ENCODE measurements at places on chromosomes 2 and 18.

DNA sequence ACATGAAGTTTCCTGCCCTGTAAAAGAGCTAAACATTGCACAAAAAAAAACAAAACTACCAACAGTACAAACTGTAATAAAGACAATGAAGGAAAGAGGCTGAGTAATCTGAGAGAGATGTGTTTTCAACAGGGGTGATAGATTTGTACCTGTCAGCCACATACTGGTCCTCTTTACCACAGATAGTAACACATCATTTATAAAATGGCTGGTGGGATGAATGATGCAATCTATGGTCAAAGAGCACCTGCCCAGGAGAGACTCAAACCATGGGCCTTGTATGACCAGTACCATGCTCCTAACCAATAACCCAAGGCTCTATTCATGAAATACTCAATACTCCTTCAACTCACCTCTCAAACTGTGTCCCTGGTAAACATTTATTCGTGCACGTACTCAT lies 4.5 kb downstream of the SUCLG1 start:
- peaks cover 3% of the 10 kb centered on the region for H3K36me3 ChIP-seq
- H3K27me3 ChIP-seq: no peaks in the 10 kb centered on the region
- no peak overlapping the region for H3K27ac ChIP-seq
- peaks cover 7% of the 10 kb centered on the region for H3K4me1 ChIP-seq

- H3K27ac ChIP-seq: no peak overlapping the region
- no peak for DNase-seq
- H3K4me1 ChIP-seq: no peaks in the 10 kb centered on the region
- no peaks in the 10 kb centered on the region for H3K27me3 ChIP-seq
These were observed 200.2 kb downstream of the ANKRD30B start for GRCh38 chr18:14948163-14948540.

DNA sequence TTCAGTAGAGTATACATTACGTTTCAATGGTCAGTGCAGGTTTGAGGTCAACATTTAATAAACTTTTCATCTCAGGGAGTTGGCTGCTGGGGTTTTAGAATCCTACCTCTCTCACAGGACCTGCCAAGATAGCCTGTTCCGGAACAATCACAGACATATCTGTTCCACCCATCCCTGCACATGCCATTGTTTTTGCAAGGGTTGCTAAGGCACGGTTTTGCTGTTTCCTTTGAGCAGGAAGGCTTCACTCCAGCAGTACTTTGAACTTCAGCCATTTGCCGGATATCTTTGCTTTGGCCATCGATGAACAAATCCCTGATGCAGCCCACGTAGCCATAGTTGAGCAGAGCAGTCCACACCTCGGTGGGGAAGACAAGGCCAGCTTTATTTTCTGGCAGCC lies 493.8 kb downstream of the NRXN1 start:
- H3K27ac ChIP-seq: no peak overlapping the region
- DNase-seq: no peak
- no peaks in the 10 kb centered on the region for H3K36me3 ChIP-seq

- H3K4me3 ChIP-seq: no peak overlapping the region
- H3K27ac ChIP-seq: no peak overlapping the region
- no peak for DNase-seq
- H3K36me3 ChIP-seq: peaks cover 10% of the 10 kb centered on the region
- no peaks in the 10 kb centered on the region for H3K27me3 ChIP-seq
These were observed 61.1 kb upstream of the NFATC1 start for GRCh38 chr18:79334496-79335233.

DNA sequence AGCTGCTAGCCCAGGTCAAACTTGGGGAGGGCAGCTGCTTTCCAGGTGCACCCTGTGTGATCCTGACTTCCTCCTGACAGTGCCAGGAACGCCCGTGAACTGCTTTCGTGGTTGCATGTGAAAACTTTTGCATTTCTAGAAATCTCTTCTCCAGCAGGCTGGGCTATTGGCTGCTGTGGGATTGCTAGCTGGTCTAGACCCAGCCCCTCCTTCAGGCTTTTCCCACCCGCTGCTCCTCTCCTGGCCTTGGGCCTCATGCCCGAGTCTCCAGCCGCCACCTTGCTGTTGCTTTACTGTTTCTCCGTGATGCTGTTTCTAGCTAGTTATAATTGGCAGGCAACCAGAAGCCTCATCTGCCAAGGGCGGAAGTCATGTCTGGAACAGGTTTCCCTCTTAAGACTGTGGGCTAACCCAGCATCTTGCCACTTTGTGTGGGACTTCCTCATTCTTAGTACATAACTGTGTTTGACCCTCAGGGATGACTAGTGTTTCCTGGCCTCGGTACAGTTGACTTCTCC lies 27.0 kb upstream of the MGAT4A start:
- no peaks in the 10 kb centered on the region for H3K36me3 ChIP-seq
- H3K4me1 ChIP-seq: no peaks in the 10 kb centered on the region
- H3K27ac ChIP-seq: peak overlapping the region; percentile 39
- H3K27me3 ChIP-seq: no peaks in the 10 kb centered on the region
- no peak overlapping the region for H3K4me3 ChIP-seq

GRCh38 chr18:2108591-2108990 lies 462.7 kb downstream of the METTL4 start:
- no peaks in the 10 kb centered on the region for H3K36me3 ChIP-seq
- H3K27ac ChIP-seq: no peak overlapping the region
- H3K4me1 ChIP-seq: no peaks in the 10 kb centered on the region
- H3K4me3 ChIP-seq: no peak overlapping the region
- no peaks in the 10 kb centered on the region for H3K27me3 ChIP-seq

DNA sequence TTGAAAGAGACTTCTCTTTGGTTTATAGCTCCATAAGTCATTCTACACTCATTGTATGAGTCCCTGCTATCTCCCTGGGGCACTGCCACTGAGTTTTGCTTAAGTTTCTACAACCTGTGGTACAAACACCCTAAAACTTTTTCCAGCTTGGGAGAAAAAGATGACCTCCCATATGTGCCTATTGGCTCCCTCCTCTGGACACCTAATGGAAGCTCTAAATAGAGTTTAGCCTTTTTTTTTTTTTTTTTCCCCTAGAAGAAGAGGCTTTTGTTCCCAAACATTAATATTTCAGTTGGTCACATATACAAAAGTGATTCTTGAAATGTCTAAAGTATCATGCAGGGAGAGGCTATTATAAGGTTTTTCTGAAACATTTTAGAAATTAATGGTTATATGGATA lies 547.2 kb upstream of the TMEFF2 start:
- H3K4me1 ChIP-seq: no peaks in the 10 kb centered on the region
- no peak overlapping the region for H3K4me3 ChIP-seq
- DNase-seq: no peak
- H3K27ac ChIP-seq: no peak overlapping the region

GRCh38 chr18:54033052-54033451 lies 191.4 kb downstream of the MBD2 start:
- H3K36me3 ChIP-seq: no peaks in the 10 kb centered on the region
- no peak for DNase-seq
- no peaks in the 10 kb centered on the region for H3K27me3 ChIP-seq
- no peaks in the 10 kb centered on the region for H3K4me1 ChIP-seq
- H3K4me3 ChIP-seq: no peak overlapping the region
- H3K27ac ChIP-seq: no peak overlapping the region

DNA sequence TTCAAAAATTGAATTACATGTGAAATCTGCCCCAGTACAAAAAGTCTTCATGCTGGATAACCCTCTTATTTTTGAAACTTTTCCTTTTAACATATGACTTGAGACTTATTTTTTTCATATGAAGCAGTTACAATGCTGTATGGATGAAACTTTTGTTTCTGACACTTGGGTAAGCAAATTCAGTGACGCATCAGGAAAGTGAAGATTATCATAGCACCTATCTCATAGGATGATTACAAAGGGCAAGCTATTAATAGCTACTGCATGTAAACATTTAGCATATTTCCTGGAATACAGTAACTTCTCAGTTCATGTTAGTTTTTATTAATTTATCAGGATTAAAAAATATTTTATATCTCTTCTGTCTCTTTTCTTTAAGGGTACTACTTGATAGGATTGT lies 1109.2 kb downstream of the LRP1B start:
- H3K4me3 ChIP-seq: no peak overlapping the region
- H3K27me3 ChIP-seq: no peaks in the 10 kb centered on the region
- H3K4me1 ChIP-seq: no peaks in the 10 kb centered on the region
- H3K27ac ChIP-seq: no peak overlapping the region
- H3K36me3 ChIP-seq: no peaks in the 10 kb centered on the region
- DNase-seq: no peak

DNA sequence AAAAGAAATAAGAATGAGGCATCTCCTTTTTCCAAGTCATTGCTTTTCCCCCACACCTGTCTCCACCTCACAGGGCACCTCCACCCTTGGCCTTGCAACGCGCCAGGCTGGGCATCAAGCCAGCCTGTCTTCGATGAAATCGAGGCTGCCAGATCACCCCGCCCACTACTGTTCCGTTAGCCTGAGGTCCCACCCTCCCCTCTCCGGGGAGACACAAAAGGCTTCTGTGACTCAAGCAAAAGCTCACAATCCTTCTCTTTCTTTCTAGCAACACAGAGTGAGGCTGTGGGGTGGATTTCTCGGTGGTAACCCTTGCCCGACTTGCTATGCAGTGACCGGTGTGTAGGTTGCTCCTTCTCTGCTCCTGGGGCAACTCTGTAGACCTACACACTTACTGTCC lies 9.9 kb downstream of the TNP1 start:
- H3K4me3 ChIP-seq: no peak overlapping the region
- H3K27ac ChIP-seq: no peak overlapping the region
- no peaks in the 10 kb centered on the region for H3K4me1 ChIP-seq
- H3K27me3 ChIP-seq: no peaks in the 10 kb centered on the region
- H3K36me3 ChIP-seq: no peaks in the 10 kb centered on the region

GRCh38 chr2:224146356-224147160 lies 107.5 kb upstream of the SERPINE2 start:
- no peaks in the 10 kb centered on the region for H3K27me3 ChIP-seq
- H3K4me1 ChIP-seq: peaks cover 3% of the 10 kb centered on the region
- DNase-seq: peak; percentile 89
- H3K27ac ChIP-seq: peak overlapping the region; percentile 68
- H3K36me3 ChIP-seq: no peaks in the 10 kb centered on the region
